ENCODE measurements at places on chromosomes 2 and 18. TPM values are rescaled to one million over a fixed set of nuclear protein-coding genes. Genes with fewer than 3 reads are reported as not detected.

DNA sequence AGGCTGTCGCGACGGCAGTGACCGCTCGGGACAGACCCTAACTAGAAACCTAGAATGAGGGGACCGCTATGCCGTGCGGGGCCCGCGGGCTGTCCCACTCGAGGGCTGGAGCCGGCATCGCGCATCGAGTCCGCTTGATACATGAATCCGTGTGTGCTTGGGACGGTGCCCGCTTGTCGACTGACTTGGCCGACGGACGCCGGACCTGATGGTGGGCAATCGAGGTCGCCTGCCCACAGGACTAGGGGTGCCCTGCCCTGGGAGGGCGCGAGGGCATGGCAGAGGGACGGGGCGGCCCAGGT, 749 bp upstream of the PTMA start:
- DNase-seq = peak; percentile 50

DNA sequence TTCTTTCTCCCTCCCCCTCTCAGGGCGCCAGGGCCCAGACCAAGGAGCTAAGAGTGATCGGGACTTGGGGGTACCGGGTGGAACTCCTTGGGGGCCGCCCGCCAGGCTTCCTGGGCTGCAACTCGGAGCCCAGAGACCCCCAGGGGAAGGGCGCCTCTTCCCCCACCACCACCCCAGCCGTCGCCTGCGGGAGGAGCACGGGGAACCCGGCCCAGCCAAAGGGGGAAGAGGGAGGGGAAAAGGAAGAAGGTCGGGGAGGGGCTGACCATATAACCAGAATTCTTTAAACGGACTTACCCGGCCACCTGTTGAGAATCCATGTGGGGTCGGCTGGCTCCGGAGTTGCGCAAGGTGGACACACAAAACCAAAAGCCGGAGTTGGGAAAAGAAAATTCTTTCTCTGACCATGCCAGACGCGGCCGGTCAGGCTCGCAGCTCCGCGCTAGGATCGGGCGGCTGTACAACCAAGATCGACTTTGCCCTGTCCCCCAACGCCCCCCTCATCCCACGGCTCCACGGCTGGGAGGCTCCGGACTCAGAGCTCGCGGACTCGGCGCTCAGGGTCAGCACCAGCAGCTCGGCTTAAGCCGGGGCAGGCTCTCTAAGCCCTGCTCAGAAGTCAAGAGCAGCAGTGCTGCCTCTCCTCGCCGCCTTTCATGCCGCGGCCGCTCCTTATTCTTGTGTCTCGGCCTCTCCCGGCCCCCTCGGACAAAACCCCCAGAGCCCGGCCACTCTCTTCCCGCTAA, 6.3 kb upstream of the SIX3 start:
- no peak for DNase-seq

DNA sequence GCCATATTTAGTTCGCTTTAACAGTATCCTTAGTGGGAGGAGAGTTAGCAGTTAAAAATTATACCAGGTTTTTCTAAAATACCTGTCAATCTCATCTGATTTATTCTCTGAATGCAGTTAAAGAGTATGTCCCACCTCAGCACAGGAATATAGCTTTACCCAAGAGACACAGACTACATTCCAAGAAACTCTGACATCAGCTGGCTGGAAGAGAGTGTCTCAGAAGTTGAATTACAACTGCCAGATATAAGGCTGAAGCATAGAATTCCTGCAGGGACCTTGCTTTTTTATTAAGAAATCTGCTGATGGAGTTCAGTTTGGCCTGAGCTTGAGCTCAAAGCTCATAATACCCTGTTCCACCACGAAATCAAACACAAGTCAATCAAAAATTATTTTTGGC, 25.4 kb upstream of the CNTNAP5 start:
- no peak for DNase-seq

DNA sequence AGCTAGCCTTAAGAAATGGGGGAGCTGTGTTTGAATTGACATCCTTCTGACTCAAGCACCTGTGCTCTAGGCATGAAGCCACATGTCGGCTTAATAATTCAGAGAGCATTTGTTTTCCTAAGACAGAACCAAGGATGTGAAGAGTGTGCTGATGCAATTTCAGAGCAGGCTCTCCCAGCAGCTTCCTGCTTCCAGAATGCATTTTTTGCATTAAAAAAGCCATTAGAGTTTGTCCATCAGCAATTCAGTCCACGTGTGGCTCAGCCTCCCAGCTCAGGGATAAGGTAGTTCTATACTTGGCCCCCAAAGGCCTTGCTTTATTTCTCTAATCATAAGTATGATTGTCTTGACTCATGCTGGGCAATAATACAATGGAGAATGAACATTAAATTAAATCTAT, 37.7 kb downstream of the DOCK10 start:
- peak; percentile 40 for DNase-seq

DNA sequence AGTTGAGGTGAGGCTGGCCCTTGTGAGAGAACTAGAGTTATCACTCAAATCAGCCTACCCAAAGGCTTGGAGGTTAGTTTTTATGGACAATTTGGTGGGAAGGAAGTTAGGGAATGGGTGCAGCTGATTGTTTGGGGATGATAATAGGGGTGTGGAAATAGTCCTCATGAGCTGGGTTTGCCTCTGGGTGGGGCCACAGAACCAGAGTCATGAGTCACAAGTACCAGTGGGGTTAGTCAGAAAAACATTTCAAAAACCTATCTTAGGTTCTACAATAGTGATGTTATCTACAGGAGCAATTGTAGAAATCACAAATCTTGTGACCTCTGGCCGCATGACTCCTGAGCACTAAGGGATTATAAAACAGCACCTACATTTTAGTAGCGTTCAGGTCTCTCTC, 630.1 kb upstream of the PIK3C3 start:
- DNase-seq = no peak

DNA sequence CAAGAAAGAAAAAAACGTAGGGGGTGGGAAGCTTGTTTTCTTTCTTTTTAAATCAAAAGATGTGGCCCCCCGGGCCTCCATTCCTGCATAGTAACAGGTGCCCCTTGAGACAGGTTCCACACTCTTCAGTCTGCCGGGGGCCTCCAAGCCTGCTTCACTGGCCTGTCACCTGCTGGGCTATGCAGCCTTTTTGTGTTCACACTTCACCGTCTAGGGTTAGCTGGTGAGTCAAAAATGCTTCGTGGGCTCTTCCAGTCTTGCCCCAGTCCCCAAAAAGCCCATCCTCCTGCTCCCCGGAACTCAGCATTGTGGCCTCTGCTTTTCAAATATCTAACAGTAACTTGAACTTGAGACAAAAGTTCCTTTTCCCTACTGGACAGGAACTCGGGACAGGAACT, 67.9 kb downstream of the POLR1A start:
- DNase-seq = no peak

Gene COL3A1
- 216 TPM for total RNA-seq

Gene SLC9A4
- not detected for total RNA-seq

DNA sequence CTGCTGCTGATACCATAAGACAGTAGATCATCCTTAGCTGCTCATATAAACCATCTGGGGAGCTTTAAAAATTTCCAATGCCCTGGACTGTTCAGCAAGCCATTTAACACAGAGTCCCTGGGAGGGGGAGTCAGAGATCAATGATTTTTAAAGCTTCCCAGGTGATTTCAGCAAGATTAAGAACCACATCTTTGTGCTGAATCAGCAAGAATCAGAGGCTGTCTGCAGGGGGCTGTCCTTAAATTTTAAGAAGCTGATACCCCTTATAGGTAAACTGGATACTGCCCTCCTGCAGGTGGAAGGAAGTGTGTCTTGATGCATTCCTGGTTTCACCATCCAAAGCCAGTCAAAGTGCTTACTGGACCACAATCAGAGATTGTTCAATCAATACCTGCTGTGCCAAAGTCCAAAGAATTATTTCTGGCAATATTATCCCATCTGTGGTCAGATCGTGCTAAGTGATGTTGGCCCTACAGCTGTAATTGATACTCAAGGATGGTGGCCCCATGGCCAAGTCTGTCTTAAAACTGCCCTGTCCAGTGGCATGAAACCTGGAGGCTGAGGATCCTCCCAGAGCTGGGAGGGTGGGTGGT, 72.2 kb downstream of the BCL2L11 start:
- DNase-seq = no peak

Gene RAMP1
- total RNA-seq = 3.1 TPM

Gene DNMT3A
- total RNA-seq = 116 TPM

Gene SP9
- total RNA-seq = not detected

DNA sequence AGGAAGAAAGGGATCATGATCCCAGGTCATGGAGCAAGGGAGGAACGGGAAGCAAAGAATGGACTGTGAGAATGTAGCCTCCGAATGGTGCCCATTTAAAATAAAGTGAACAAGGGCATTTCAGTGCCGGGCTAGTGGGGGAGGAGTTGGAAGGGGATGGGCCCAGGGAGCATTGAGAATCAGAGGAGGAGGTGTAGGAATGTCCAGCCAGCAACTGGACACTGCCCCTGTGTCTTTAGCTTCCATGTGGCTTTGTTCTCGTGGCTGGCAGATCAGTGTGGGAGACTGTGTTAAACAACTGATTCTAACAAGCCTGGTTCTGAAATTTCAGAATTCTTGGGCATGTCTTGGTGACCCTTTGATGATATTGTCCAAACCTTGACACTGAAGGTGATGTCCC, 1.4 kb upstream of the RNF103 start:
- no peak for DNase-seq

- DNase-seq = no peak
These were observed 308.9 kb downstream of the TXNL1 start for GRCh38 chr18:56329536-56329935.

GRCh38 chr2:144137272-144137671, 382.6 kb downstream of the ZEB2 start:
- DNase-seq = no peak

Gene SAG
- not detected for total RNA-seq

GRCh38 chr2:161604901-161605300, 19.3 kb upstream of the SLC4A10 start:
- DNase-seq = no peak
